Heart left ventricle (tissue), 16 donors: ENCODE measurements at places on chromosomes 1 and 21. TPM values are rescaled to one million over a fixed set of nuclear protein-coding genes. Genes with fewer than 3 reads are reported as not detected.
A peak's percentile ranks its signal among the peaks of the same experiment; 100 is the strongest.

DNA sequence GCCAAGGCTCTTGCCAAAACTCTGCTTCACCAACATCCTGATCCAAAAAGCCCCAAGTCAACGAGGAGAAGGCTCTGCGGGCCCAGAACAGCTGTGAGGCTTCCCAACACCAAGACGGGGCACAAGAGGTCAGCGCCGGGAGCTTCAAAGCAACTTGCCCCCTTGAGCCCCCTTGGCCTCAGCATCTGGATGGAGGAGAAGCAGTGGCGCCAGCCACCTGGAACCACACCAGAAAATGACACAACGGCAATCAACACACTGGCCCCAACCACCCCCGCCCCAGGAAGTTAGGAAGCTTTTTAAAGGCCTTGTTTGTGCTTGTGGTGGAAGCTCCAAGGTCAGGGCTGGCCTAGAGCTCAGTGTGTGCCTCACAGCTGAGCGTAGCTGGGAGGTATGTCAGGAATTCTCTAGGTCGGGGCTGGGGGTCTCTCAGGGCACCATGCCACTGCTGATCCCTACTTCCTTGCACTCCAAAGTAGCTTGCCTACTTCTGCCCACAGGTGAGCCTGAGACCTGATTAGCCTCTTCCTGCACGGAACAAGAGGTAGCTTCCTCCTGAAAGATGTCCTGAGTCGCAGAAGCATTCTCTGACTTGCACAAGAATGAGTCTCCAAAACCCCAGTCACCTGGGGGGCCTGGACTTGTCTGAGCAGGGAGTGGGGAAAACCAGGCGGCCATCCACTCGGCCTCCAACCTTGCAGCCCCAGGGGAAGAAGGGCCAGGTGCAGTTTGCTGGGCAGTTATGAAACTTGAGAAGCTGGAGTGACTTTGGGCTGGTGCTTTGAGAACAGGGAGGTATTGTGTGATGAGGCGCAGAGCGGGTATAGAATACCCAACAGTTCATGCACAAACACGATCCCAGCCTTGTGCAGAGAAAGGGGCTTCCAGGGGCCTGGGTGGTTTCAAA, 9.7 kb upstream of the SRP9 start:
- peak; percentile 80 for DNase-seq

DNA sequence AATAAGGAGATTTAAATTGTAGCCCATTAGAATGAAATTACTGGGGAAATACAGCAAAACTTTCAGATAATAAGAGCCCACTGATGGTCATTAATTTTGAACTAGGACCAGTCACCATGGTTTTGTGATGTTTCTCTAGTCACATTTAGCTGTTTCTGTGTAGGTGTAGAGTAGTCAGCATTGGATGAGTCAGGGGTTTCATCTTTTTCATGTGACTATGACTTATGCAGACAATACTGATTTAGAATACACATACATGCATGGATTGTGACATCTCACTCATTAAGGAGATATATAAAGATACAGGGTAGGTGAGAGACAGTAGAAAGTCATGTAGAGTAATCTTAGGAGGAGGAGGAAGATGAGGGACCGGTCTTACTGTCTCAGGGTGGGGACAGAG, 1192.7 kb downstream of the KCNT2 start:
- DNase-seq, result no peak

Gene MAP1LC3C
- not detected for total RNA-seq

Gene FAF1
- total RNA-seq, result 60.5 TPM

Gene INSRR
- 0.18 TPM for total RNA-seq

DNA sequence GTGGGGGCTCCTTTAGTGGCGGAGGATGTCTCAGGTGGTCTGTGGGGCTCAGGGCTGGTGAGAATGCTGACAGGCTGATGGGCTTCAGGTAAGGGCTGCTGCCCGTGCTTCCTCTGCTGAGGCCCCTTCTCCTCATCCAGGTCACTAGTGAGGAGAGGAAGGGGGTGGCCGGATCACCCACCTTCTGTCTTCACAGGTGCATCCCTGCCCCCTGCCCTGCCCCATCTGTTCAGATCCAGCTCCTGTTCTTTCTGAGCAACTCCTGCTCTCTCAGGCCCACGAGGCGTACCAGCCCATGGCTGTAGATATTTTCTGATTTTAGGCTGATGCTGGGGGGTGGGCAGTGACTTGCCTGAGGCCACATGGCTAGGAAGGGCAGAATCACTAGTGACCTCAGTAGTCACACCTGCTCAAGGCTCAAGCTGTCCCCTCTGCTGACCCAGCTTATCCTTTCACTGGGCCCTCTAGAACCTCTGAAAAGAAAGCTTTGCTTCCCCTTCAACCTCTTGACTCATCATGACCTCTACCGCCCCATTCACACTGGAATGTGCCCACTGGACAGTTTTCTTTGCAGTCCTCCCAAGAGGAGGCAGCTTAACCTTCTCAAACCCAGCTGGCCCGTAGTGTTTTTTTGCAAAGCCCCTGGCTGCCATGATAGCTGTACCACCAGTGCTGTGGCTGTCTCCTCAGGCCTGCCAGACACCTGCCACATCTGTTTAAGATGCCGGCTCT, 14.8 kb downstream of the DCST2 start:
- DNase-seq, result no peak

- DNase-seq, result no peak
Measured at GRCh38 chr21:32282992-32283391, 4.1 kb upstream of the MIS18A start.

- DNase-seq, result no peak
Measured at GRCh38 chr1:168881656-168882260, 152.8 kb upstream of the DPT start.

Gene KCNE1
- 10.9 TPM for total RNA-seq

Gene ZNF683
- 0.28 TPM for total RNA-seq
